ENCODE measurements at places on chromosomes 4 and X.

GRCh38 chr4:165204462-165204830, 2.9 kb upstream of the KLHL2 start:
- DNase-seq: peak; percentile 8

- no peak for DNase-seq
Measured at GRCh38 chr4:151753056-151753455, 7.8 kb downstream of the GATB start.

GRCh38 chr4:68734095-68734494, 63.6 kb upstream of the UGT2B15 start:
- DNase-seq: no peak

GRCh38 chrX:123171781-123172180, 12.3 kb upstream of the GRIA3 start:
- no peak for DNase-seq

GRCh38 chrX:118698516-118699170, 28.8 kb upstream of the IL13RA1 start:
- DNase-seq: no peak

GRCh38 chrX:153827903-153828302, 2.4 kb downstream of the PDZD4 start:
- DNase-seq: peak; percentile 11

DNA sequence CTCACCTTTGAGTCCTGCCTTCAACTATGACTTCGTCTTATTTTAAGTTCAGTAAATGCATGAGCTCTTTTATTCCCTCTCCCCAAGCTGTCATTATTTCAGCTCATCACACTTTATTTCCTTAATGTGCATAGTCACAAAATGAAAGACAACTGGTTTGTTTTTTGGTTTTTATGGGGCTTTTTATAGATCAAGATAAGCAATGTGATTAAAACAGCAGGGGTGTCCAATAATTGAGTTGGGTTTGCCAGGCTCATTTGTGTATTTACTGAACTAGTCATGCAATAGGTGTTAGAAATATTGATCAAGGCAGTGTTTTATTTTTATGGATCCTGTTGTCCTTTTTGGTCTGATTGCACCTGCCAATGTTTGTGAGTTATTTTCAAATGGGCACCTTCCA, 102.2 kb downstream of the FRMPD4 start:
- no peak for DNase-seq

- DNase-seq: peak; percentile 66
Measured at GRCh38 chr4:38034986-38035882, 75.0 kb downstream of the PTTG2 start.

GRCh38 chr4:102696758-102697157, 64.0 kb downstream of the MANBA start:
- DNase-seq: no peak

- no peak for DNase-seq
Measured at GRCh38 chrX:41875142-41875541, 48.2 kb downstream of the CASK start.

DNA sequence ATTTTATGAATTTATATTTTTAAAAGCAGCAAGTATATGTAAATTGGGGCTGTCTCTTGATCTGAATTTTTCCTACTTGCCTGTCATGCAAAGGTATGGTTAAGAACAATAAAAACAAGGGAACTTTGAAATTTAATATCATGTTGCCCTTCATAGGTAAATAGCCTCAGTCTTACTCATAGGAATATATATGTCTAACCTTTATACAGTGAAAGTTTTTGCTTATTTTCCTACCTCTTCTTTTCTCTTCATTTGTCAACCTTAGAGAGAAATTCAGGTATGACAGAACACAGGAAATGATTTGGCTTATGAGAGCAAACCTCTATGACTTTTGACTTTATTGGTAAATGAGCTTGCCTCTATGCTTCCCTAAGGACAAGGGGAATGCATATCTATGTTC, 716.0 kb downstream of the CENPC start:
- DNase-seq: no peak

- DNase-seq: no peak
Measured at GRCh38 chrX:38652934-38653442, 91.6 kb downstream of the TSPAN7 start.

DNA sequence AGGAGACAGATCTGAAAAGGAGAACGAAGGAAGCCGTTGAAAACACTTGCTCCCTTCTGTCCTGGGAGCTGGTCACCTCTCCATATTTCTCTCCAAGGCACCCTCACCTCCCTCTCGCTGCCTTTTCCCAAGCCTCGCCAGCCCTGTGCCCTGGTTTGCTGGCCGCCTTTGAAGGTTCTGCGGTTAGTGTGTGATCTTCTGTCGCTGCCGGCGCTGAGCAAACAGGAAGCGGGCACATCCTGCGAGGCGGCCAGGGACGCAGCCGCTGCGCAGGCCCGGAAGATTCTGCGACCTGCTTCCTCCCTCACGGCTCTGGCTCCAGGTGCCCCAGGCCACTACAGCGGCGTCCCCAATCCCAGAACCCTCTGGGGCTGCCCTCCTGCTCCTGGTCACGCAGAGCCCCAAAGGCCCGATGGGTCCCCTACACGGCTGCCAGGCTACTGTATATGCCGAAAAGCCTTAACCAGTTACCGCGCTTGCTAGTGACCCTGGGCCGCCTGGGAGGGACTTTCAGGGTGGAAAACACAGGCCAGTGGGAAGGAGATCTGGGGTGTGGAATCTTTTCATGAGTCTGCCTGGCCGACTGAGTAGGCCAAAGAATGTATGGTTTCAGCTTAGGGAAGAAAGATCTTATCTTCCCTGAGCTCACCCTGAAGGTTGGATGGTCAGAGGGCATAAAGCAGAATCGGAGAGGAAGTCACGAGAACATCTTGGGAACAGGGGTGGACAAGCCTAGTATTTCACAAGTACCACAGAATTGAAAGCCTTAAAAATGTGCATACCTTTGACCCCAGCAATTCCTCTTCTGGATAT, 2.3 kb upstream of the SASH3 start:
- DNase-seq: no peak

DNA sequence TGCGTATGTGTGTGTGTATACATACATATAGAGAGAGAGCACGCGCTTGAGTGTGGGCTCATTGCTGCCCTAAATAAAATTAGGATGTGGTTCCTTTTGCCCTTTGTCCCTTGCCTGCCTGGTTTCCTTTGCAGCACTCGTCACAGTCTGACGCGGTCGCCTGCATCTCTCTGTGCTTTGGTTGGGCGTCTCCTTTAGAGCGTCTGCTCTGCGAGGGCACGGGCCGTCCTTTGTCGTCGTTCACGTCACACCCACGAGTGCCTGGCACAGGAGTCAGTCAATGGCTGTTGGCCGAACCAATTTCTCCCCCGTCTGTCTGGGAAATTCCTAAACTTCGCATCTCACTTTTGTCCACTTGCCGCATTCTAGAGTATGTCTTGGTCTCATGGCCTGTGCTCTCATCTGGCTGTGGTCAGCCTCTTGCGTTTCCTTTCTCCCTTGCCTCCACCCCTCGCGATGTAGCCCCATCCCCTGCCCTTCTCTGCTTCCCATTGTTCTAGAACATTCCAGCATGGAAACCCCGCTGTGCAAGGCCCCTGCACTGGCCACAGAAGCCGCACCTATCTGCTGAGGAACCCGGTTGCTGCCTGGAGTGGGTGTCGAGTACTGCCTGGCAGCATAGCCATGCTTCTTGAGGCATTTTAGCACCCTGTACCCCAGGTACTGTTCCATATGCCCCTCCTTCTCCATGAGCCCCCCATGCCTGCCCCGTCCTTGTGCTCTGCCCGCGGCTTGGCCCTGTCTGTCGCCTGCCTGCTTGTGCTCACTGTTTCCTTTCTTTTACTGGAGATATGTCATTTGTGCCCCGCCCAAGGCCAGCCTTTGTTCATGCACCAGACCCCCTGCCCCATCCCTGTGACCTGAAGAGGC, 8.0 kb downstream of the MAEA start:
- no peak for DNase-seq

DNA sequence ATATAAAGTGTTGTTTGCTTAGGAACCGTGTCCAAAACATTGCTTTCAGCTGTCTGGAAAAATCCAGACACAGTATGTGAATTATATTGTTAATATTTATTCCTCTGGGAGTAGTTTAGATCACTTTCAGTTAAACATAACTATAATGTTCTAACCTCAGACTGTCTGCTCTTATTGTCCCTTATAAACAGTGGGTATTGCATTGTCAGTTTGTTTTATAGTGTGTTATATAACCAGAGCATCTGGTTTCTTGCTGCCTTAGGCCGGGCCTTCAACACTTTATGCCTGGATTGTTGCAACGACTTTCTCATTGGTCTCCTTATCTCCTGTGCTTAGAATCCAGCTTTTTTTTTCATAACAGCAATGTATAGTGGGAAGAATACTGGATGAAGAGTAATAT, 26.4 kb downstream of the ATG4A start:
- no peak for DNase-seq

- no peak for DNase-seq
Measured at GRCh38 chr4:185293202-185293601, 83.8 kb downstream of the SNX25 start.

DNA sequence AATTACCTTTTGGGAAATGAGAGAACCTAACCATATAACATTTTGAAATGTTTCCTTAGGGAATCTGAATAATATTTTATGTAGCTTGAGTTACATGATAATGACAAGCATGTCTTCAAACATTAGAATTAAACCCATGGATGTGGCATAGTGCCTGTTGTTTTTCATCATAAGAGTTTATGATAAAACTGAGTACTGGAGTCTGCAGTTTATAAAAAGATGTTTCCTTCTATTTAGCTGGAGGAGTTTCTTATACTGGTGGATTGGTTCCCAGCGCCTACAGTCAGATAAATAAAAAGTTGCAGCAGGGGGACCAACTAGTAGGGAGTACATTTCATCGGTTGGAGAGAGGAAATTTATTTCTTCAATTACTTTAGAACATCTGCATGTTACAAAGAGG, 70.1 kb upstream of the PCDH18 start:
- no peak for DNase-seq

- DNase-seq: no peak
Measured at GRCh38 chr4:109588176-109588575, 28.1 kb downstream of the MCUB start.

- DNase-seq: no peak
Measured at GRCh38 chrX:121836000-121836399, 788.6 kb downstream of the GLUD2 start.

GRCh38 chr4:88928852-88929251, 128.1 kb downstream of the FAM13A start:
- DNase-seq: no peak

- no peak for DNase-seq
Measured at GRCh38 chr4:3251691-3252479, 2.9 kb downstream of the MSANTD1 start.

DNA sequence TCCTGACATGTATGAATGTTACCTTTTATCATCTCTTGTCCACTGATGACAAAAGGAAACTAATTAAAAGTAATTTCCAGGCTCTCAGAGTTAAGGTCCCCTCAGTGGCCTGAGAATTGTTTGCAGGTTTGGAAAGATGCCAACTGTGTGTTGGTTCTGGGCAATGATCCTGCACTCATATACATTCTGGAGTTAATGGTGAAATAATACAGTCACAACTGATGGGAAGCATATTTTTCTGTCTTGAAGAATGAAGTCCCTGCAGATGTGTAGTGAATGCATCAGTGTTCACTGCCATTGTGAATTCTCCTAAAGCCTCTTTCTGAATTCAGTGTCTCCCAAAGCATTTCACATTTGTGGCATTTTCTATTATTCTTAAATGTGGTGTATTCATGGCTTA, 238.1 kb upstream of the PPP1R2C start:
- DNase-seq: no peak

GRCh38 chr4:153651587-153651986, 32.5 kb upstream of the TLR2 start:
- DNase-seq: no peak

DNA sequence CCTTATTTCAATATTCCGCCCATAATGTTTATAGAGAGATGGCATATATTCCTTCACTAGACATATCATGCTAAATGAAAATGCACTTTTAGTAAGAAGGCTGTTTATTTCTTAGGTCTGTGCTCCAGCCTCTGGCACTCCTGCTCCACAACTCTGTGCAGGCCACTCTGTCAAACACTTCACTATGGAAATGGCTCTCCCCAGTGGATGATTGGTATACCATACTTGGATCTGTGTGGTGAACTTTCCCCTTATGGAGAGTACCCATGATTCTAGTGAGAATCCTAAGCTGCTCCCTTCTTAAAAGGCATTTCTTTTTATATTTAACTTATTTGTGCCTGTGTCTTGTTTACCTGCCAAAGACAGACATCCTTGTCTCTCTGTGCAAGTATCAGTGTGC, 480.1 kb upstream of the GALNT7 start:
- no peak for DNase-seq

DNA sequence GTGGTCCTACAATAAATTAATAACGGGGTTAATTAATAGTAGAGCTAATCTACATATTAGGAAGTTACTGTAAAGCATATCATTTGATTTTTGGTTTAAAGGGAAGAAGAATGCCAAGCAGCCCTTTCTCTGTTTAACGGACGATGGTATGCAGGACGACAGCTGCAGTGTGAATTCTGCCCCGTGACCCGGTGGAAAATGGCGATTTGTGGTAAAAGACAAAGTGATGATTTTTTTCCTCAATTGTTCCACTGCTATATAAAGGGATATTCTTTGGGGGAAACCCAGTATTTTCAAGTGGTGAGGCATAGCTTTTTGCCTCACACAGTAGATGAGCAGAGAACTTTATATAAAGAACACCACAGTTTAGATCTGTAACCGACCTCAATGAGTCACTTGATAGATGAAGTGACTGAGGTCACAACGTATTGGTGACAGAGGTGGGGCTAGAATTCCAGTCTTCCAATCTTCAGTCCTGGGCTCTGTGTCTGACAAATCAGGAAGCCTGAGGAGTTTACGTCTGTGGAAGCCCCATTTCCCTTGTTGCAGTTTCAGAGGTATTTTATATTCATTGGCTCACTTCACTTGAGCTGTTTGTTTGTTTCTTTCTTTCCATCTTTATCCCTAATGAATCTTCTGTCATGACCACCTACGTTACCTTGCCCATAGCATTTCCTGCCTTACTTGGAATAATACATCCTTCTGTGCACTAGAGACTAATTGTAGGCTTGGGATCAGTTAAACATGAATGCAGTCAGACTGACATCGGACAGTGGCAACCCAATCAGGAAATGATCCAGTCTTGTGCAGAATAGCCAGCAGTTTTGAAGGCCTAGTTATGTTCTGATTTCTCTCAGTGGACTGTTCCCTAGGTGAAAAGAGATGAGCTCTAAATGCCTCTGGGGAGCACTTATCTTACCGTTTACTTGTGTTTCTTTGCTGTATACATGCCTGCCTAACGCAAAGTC, 30.1 kb downstream of the ZRSR2 start:
- DNase-seq: no peak
